ENCODE measurements at places on chromosomes 2 and 18.

DNA sequence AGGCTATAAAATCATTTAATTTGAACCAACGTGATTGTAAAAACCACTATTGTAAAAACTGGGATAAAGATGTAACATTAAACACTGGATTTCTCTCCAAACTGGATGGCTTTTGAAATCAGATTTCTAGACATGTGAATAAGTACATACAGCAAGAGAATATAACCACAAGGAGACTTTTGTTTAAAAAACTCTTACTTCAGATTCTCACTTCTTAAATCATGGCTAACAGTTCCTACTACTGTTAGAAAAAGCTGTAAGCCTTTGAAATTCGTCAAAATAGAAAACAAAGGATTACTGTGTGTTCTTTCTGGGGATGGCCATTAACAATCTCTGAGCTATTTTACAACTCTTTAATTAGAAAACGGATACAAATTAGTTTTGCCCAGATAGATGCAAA is 39.4 kb upstream of the SH3BP4 start:
- DNase-seq = no peak

DNA sequence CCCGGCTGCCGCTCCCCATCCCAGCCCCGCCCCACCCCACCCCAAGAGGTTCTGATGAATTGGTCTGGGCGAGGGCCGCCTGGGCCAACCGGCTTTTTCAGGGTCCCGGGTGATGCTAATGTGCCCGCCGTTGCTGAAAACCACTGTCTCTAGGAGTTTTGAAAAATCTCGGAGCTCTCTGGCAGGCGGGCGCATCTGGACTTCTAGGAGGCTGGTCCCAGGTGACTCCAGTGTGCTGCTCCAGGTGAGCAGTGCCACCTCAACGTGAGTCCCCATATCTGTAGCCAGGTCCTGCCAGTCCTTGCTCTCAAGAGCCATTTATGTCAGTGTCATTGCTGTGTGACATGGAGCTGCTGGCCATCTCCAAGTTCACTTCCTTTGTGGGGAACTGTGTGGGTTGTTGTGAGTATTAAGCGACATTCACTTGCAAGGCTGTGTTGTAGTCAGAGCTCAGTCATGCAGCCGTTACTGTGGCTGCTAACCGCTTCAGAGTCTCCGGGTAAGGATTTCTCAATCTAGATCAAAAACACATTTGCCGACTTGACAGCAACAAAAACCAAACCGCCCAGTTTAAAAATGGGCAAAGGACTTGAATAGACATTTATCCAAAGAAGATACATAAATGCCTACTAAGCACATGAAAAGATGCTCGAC is at the start of gene RFX8:
Gene RFX8, minus strand, starts transcription at position 382 of the 654 bp plus-strand sequence. CDS start 8,264 bp downstream, outside the sequence.
- peak; percentile 53 for DNase-seq

DNA sequence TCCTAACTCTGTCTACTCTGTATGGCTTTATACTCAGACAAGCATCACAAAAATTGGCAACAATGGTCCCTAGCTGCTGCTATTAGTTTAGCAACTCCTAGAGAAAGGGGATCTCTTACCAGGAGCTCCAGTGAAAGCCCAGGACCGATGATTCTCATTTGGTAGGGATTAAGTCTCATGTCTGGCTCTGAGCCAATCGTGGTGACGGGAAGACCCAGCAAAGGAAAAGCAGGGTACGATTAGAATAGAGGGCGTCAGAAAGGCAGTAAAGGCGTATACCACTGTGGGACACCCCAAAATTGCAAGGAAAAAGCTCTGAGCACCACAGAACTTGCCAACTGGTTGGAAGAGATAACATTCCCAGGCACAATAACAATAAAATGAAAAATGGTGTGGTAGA is 129.5 kb downstream of the MTCL1 start:
- DNase-seq = no peak

DNA sequence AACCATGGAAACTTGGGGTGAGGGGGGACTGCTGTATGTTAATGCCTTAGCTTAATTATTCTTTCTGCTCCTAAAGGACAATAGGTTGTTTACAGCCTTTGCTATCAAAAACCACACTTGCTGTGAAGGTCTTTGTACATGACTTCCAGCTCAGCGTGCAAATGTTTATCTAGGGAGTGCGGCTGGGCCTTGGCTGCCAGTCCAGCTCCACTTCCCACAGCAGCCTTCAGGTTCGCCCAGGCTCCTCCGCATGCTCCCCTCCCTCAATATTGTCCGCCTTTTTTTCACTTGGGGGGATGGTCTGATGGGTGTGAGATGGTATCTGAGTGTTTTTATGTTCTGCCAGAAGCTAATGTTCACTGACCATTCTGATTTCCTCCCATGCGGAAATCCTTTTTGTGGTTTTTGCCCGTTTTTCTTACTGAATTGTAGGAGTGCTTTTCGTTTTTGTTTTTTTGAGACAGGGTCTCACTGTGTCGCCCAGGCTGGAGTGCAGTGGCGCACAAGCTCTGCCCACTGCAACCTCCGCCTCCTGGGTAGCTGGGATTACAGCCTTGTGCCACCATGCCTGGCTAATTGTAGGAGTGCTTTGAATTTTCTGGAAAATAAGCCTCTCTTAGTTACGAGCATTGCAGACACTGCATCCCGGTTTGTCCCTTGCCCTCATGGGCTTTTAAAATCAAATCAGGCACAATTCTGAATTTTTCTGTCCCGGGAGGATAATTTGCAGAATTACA is 28.8 kb downstream of the SH3BP4 start:
- DNase-seq = no peak

DNA sequence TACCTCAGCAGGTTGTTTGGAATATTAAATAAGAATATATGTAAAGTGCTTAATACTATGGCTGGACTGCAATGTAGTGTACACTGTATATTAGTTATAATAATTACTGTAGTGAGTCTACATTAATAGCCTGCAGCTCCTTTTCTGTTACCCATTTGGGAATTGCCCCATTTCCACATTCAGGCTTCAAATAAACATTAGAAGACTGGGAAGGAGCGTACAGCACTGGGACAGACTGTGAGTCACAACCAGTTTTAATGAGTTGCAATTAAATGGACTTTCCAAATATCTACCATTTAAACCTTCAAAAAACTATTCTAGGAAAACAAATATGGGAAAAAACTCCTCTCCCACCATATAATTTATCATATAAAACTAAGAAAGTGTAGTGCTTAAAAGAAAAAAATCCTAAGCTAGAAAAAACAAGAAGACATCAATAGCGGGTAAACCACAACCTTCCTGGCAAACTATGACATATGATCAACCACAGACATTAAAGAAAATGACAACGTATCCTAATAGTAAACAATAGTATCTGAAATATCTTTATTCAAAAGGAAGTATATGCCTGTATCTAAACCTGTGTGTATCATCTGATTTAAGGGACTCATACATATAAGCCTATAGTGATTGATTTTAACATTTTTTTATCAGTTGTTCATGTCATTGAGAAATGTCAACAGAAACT is 86.1 kb downstream of the TRIP12 start:
- no peak for DNase-seq

- DNase-seq = no peak
These were observed 185.5 kb downstream of the C1D start for GRCh38 chr2:67877301-67877700.

DNA sequence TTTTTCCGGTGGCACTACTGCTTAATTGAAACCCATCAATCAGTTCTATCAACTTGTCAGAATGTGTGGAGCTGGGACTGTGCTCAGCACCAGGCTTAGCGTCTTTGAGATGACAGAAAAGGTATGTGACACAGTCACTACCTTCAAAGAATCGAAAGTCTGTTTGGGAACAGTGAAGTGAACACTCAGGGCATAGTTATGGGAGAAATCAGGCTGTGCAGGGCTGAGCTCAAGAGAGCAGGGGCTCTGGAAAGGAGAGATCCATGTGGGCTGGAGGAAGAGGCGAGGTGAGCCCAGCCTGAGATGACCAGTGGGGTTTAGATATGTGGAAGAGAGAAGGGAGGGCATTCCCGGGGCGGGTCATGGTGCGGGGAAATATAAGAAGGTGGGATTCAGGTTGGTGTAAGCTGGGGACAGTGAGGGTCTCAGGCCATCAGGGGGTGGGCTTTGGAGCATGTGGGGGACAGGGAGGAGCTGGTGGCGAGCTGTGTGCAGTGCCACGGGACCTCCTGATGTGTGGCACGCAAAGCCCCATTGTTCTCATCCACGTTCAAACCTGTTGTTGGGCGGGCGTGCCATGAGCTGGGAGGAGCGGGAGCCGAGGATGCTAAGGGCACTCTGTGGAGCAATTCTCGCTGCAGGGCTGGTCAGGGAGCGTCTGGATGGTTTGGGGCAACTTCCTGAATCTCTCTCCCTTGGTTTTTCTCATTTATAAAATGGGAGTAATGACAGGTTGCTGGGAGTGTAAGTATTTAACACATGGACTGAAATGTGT is 72.5 kb downstream of the VAPA start:
- DNase-seq = no peak

DNA sequence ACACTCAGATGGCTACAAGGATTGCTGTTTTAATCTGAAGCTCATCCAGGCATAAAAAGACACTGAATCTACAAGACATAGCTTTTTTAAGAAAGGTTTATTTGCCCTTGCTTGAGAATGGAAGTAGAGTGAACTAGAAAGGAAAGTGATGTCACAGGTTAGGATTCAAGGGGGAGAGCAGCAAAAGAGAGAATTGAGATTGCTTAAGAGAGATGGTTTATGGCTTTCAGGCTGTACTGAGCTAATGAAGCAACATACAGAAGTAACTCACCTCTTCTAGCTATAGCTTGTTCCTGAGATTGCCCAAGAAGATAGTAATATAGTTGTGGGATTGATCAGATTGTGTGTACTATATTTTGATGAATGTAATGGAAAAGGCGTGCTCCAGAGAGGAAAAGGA is 26.1 kb upstream of the ACVR2A start:
- no peak for DNase-seq

GRCh38 chr2:64931246-64932115 is 57.7 kb upstream of the SLC1A4 start:
- DNase-seq = no peak

GRCh38 chr2:241315879-241316631 is at the start of gene SEPTIN2:
Gene SEPTIN2 (plus strand): TSS chr2:241315925. CDS start chr2:241324233, 8,308 bp downstream.
- DNase-seq = peak; percentile 75

DNA sequence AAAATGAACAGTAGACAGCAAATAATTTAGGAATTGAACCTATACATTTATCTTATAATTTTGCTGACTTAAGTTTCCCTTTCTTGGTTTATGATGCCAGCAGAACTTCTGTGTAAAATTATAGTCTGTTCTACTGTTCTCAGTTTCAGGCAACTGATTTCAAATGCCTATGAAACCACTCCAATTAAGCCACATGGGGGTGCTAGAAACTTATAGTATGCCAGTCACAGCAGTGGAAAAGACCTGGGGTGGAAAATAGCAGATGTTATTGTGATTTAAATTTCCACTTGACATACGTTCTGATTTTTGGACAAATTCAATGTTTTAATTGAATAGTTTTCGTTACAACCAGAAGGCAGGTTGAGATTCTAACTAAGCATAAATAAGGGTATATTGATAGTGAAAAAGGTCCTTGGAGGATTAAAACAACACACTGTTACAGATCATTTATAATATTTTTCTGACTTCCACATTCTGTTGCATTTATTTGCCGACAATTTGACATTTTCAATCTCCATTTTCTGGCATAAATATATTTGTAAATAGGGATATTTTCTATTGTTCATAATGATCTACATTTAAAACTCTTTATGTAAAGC is 61.4 kb downstream of the CPS1 start:
- no peak for DNase-seq

- DNase-seq = no peak
These were observed 83.7 kb downstream of the TCF7L1 start for GRCh38 chr2:85216927-85217326.

- DNase-seq = no peak
These were observed 35.9 kb downstream of the EPC2 start for GRCh38 chr2:148680462-148680861.

DNA sequence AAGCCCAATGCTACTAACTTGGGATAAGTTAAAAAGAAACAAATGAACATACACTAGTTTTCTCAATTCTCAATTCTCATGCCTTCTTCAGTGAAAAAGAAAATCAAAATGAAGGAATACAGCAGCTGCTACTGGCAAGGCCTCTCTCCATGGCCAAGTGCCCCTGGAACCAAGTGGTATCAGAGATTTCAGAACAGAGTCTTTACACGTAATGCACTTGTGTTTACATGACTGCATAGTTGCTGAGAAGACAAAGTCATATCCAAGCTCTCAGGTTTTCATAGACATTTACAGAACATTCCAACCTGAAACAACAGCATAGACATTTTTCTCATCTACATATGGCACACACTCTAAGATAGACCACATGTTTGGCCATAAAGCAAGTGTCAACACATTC is 789.9 kb downstream of the CBLN2 start:
- DNase-seq = no peak

GRCh38 chr2:133213651-133214050 is 354.6 kb downstream of the NCKAP5 start:
- DNase-seq = no peak

- DNase-seq = no peak
These were observed 73.2 kb upstream of the ZCCHC2 start for GRCh38 chr18:62449490-62450104.

- DNase-seq = no peak
These were observed 84.5 kb downstream of the SPRED2 start for GRCh38 chr2:65347913-65348312.

DNA sequence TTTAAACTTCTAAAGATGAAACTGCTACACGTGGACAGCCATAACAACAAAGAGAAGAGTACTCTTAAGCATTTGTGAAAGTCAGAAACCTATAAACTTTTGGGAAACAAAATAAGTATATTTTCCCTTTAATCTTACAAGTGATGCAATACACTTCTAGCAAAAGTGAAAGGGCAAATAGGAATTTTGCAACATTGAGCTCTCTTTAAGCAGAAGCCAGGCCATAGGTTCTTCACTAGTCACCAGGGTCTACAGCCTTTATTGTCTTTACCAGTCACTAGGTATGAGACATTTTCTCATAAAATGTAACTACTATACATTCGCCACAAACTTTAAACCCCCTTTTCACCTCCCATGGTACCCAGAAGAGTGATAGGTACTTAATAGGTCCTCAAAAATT is 37.5 kb downstream of the SCN1A start:
- DNase-seq = no peak

DNA sequence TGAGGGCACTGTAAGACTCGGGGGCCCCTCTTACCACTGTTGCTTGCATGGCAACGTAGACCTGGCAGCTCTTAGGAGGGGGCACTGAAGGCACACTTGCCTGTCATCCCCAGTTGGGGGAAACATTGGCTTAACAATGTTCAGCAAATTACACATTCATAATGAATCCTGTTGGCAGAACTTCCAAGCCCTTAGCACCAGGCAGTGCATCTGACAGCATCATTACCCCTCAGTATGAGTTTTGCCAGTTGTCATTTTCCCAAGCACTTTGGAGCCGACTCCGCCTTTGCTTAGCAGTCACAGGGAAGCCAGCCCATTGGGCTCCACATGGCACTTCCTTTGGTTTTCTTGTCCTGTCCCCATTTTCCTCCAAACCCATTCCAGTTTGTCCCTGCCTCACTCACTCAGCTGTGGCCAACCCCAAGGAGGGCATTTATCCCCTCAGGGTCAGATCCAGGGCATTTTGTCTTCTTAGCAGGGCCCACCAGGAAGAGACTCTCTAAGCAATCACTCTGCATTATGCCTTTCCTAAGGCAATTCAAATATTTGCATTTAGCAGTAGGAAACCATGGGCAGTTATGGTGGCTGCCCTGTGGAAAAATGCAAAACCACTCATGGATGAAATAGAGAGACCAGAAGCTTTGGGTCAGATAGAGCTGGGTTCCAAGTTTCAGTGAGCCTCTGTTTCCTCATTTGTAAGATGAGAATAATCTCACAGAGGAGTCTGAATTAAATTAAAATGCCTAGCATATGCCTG is 73.9 kb downstream of the VSNL1 start:
- DNase-seq = no peak

Data from activated naive CD8-positive, alpha-beta T cell treated with anti-CD3 and anti-CD28 coated beads, Interleukin-2, amount 50 U/mL, for 24 hours (primary cell).